Spleen (tissue), 13 donors: ENCODE measurements at places on chromosomes 3 and 15. TPM values are rescaled to one million over a fixed set of nuclear protein-coding genes. Genes with fewer than 3 reads are reported as not detected.

The FAM219B gene
- total RNA-seq, result 98.2 TPM

The CYP1A2 gene
- total RNA-seq, result not detected

The TGM5 gene
- not detected for total RNA-seq

The SCG3 gene
- not detected for total RNA-seq

The RMDN3 gene
- 19.7 TPM for total RNA-seq

The GALK2 gene
- total RNA-seq, result 35.0 TPM

DNA sequence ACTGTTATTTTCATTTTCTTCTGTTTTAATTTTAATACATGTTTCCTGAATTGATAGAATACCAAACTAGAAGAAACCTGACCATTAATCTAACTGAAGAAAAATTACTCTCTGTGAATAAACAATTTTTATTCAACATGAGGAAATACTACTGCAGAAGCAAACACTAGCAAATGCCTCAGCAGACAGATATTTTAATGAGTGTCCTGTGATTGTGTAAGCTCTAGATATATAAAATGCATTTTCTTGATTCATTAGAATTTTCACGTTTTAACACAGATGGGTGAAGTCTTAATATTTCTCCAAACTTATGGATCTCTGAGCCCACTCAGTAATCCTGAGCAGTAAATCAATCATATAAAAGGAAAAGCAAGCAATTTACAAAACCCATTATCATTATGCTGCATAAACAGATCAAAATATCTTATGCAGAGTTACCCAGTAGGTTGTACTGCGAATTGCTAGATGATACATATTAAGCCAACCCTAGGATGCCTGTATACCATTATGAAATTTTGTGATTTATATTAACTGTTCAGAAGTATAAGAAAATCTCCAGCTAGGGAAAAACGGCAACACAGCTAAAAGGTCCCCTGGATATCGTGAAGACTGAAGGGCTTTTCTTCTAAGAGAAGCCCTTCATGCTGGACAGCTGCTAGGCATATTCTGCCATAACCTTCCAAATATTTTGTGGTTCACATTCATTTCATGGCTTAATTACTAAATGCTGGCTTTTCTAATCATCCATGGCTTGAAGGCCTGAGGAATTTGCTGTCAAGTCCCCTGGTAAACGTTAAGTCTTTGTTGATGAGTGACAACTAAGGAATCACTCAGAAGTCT, 157.7 kb upstream of the TGFBR2 start:
- no peaks in the 10 kb centered on the region for H3K27me3 ChIP-seq
- no peak overlapping the region for H3K4me3 ChIP-seq
- H3K36me3 ChIP-seq, result no peaks in the 10 kb centered on the region
- no peaks in the 10 kb centered on the region for H3K4me1 ChIP-seq
- DNase-seq, result no peak

- no peak overlapping the region for H3K27ac ChIP-seq
- H3K36me3 ChIP-seq, result no peaks in the 10 kb centered on the region
- DNase-seq, result no peak
- peaks cover 66% of the 10 kb centered on the region for H3K4me1 ChIP-seq
Measured at GRCh38 chr3:188174317-188175044, 20.5 kb downstream of the LPP start.

- peaks cover 100% of the 10 kb centered on the region for H3K4me1 ChIP-seq
- H3K27me3 ChIP-seq, result no peaks in the 10 kb centered on the region
- H3K36me3 ChIP-seq, result no peaks in the 10 kb centered on the region
- no peak overlapping the region for H3K4me3 ChIP-seq
Measured at GRCh38 chr3:129599607-129600006, 6.9 kb downstream of the PLXND1 start.

GRCh38 chr15:29126821-29127461, 142.7 kb downstream of the NSMCE3 start:
- DNase-seq, result peak; percentile 66
- no peaks in the 10 kb centered on the region for H3K27me3 ChIP-seq
- no peaks in the 10 kb centered on the region for H3K4me1 ChIP-seq
- no peak overlapping the region for H3K27ac ChIP-seq

DNA sequence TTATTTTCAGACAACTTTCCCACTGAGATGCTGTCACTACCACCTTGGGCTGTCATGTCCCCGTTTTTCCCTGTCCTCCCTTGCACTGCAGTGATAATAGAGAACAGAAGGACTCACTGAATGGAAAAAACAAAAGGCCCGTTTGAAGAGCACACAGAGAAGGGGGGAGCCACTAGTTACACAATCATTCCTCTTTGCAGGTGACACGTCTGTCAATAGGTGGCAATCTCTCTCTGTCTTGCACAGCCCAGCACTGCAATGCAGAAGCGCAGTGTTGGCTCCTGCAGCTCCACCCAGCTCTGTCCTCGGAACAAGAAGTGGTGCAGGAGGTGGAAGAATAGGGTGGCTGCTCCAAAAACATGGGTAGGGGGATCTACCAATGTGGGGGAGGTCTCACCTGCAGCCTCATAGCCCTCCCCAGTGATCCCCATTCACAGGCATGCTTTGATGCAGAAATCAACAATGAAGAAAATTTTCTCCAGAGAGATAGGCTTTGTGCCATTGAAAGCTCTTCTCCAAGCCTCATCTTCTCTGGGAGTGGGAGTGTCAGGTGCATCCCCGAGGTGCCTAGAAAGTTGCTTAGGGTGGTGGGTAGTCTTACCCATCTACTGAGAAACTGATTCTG, 31.8 kb downstream of the FSTL1 start:
- H3K4me1 ChIP-seq, result peaks cover 27% of the 10 kb centered on the region
- H3K27me3 ChIP-seq, result no peaks in the 10 kb centered on the region
- H3K27ac ChIP-seq, result no peak overlapping the region
- no peaks in the 10 kb centered on the region for H3K36me3 ChIP-seq

DNA sequence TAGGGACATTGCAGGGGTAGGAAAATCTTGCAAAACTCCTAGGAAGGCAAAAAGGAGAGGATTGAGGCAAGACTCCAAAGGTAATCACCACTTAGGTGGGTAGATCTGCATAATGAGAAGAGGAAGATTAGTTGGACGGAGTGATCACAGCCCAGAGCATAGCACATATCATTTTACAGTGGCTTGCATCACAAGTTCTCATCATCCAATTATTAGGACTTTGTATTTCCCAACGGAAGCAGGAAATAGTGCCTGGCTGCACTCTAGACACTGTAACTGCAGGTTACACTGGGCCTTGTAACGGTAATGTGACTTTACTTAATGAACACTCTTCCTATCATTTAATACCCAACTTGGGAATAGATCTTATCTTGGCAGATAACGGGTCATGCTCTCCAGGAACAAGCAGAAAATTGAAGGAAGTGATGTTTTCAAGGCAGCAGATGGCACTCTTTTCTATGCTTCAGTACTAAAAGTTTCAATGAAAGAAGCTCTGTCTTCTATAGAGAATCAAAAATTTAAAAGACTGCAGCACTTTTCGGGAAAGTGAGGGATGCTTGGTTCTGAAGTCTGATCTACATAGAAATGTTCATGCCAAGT, 101.9 kb upstream of the KCNMB2 start:
- no peaks in the 10 kb centered on the region for H3K36me3 ChIP-seq
- no peak overlapping the region for H3K27ac ChIP-seq
- no peaks in the 10 kb centered on the region for H3K4me1 ChIP-seq
- DNase-seq, result no peak

GRCh38 chr3:6962801-6963200, 101.9 kb downstream of the GRM7 start:
- H3K27me3 ChIP-seq, result no peaks in the 10 kb centered on the region
- no peak overlapping the region for H3K27ac ChIP-seq
- DNase-seq, result no peak
- H3K4me3 ChIP-seq, result no peak overlapping the region
- no peaks in the 10 kb centered on the region for H3K36me3 ChIP-seq
- no peaks in the 10 kb centered on the region for H3K4me1 ChIP-seq

DNA sequence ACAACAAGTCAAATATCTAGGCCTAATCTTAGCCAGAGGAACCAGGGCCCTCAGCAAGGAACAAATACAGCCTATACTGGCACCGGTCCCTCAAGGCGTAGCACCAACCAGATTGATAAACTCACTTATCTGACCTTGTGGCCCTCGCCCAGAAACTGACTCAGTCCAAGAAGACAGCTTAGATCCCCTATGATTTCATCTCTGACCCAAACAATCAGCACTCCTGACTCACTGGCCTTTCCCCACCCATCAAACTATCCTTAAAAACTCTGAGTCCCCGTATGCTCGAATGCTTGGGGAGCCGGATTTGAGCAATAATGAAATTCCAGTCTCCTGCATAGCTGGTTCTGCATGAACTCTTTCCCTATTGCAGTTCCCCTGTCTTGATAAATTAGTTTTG, 1.6 kb upstream of the SORD start:
- H3K27me3 ChIP-seq, result no peaks in the 10 kb centered on the region
- H3K4me3 ChIP-seq, result no peak overlapping the region
- peaks cover 11% of the 10 kb centered on the region for H3K4me1 ChIP-seq

- no peaks in the 10 kb centered on the region for H3K27me3 ChIP-seq
- H3K27ac ChIP-seq, result no peak overlapping the region
- DNase-seq, result no peak
- H3K4me1 ChIP-seq, result no peaks in the 10 kb centered on the region
- no peaks in the 10 kb centered on the region for H3K36me3 ChIP-seq
Measured at GRCh38 chr15:88512601-88513000, 33.9 kb downstream of the DET1 start.

DNA sequence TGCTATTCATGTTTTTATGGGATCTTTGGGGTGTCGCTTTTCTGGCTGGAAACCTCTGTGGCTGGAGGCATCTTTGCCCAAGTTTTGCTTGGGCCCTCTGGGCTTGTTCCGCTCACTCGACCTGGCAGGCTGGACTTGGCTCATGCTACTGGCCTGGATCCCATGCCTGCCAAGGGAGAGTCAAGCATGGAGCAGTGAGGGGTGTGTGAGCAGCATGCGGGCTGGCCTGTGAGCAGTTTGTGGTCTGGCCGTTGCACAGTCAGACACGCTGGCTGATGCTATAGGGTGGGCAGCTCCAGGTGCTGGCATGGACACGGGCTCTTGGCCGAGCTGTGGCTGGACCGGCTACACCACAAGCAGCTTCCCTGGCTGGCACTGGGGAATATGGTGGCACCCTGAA, 491.1 kb downstream of the AGBL1 start:
- no peak overlapping the region for H3K27ac ChIP-seq
- H3K27me3 ChIP-seq, result peaks cover 11% of the 10 kb centered on the region
- no peaks in the 10 kb centered on the region for H3K4me1 ChIP-seq
- DNase-seq, result no peak
- no peaks in the 10 kb centered on the region for H3K36me3 ChIP-seq

DNA sequence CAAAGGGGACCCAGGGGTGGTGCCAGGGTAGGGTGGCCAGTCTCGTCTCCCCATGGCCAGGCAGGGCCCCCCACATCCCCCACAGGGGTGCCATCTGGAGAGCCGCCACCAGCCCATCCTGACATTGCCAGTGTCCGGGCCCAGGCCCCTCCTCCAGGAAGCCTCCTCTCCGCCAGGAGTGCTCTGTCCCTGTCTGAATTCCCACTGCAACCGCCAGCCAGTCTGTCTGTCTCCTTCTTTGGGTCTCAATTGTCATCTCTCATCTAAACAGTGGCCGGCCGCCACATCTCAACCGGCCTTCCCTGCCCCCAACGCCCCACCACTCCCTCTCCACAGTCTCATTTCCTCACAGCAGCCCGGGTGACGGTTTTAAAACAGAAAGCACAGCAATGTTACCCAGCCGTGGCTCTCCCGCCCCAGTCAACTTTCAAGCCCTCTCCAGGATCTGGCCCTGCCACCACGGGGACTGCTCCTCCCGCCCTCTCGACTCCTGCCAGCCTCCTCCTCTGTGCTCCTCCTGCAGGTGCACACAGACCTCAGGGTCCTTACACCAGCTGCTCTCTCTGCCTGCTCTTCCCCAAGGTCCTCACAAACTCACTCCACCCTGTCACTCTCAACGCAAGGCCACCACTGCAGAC, 57.0 kb downstream of the IQSEC1 start:
- DNase-seq, result peak; percentile 93
- no peak overlapping the region for H3K4me3 ChIP-seq
- no peaks in the 10 kb centered on the region for H3K27me3 ChIP-seq
- peak overlapping the region; percentile 97 for H3K27ac ChIP-seq
- H3K36me3 ChIP-seq, result no peaks in the 10 kb centered on the region

DNA sequence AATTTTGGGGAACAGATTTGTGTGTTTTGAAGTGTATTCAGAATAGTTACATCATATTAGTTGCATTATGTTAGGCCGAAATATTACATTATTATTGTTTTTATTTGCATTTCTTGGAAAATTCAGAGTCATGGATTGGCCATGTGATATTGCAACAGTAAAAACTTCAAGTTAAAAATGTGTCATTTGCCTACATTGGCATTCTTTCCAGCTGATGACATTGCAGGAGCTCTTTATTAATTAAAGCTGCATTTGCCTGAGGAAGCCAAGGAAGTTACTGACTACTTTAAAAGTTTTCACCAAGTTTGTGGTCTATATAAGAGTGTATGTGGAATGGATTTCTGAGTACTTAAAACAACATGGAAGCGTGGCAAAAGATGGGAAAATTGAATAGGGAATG, 726.4 kb upstream of the SGO1 start:
- no peaks in the 10 kb centered on the region for H3K27me3 ChIP-seq
- no peaks in the 10 kb centered on the region for H3K36me3 ChIP-seq
- DNase-seq, result no peak
- no peak overlapping the region for H3K27ac ChIP-seq
- no peaks in the 10 kb centered on the region for H3K4me1 ChIP-seq

DNA sequence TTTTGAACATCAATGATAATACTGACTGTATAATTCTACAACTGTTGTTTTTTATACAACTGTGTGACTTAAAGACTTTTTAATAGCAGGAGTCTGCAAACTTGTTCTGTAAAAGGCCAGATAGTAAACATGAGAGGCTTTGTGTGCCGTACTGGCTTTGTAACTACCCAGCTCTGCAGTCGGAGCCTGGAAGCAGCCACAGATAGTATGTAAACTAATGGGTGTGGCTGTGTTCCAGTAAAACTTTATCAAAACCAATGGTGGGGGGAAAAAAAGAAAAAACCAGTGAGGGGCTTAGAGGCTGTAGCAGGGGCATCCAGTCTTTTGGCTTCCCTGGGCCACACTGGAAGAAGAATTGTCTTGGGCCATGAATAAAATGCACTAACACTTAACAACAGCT, 11.9 kb downstream of the ASB7 start:
- no peaks in the 10 kb centered on the region for H3K4me1 ChIP-seq
- H3K27ac ChIP-seq, result no peak overlapping the region
- peaks cover 40% of the 10 kb centered on the region for H3K36me3 ChIP-seq

DNA sequence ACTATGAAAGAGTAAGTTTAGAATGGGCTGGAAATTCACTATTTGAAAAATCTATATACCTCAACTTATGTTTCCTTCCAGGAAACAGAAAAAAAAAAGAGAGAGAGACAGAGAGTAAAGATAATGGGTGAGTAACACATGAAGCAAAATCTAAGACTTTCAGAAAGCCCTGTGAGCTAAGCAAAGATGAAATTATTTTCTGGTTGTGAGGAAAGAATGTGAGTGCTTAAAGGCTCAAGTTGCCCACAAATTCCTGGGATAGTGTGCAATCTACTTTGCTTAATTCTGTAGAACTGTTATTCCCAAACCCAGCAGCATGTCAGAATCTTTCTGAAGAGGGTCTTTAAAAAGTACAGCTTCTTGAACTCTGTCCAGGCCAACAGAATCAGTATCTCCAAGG, 337.7 kb upstream of the AGTR1 start:
- no peak for DNase-seq
- no peak overlapping the region for H3K27ac ChIP-seq
- H3K4me1 ChIP-seq, result no peaks in the 10 kb centered on the region
- H3K4me3 ChIP-seq, result no peak overlapping the region
- no peaks in the 10 kb centered on the region for H3K27me3 ChIP-seq
- H3K36me3 ChIP-seq, result no peaks in the 10 kb centered on the region
